ENCODE measurements at places on chromosomes 5 and 9.

GRCh38 chr5:2257326-2258244 is 374.9 kb upstream of the IRX4 start:
- no peak for DNase-seq

- no peak for DNase-seq
These were observed 97.4 kb downstream of the DAP start for GRCh38 chr5:10663489-10664179.

DNA sequence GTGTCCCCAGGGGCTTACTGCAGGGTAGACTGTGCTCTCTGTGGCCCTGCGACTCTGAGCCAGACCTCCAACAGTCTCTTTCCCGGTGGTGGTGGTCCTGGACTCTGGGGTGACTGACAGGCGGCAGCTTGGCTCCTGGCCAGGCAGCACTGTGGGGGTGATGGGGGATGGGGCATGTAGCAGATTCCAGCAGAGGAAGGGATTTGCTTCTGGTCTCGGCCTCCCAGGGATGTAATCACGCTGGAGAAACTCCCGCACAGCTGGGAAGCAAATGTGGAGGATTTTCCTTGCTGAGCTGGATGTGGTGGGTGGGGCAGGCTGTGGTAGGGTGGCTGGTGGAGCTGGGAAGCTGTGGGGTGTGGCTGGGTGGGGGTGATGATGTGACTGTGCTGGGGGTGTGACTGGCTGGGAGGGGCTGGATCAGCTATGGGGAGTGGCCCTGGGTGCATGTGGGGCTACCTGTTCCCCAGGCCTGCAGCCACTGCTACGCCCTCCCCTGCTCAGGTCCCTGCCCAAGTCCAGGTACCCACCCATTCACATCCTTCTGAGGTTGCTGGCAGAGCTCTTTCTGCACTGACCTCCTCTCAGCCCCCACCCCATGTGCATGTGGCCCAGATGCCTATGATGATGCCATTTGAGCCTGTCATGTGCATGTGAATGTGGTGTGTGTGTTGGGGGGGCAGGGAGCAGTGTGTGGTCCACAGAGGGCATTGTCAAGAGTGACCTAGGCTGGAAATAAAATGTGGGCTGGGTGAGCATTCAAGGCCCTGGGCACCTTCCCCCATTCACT is 3.8 kb downstream of the NDST1 start:
- DNase-seq = no peak

- no peak for DNase-seq
These were observed 42.0 kb downstream of the TMEM174 start for GRCh38 chr5:73214996-73215395.

GRCh38 chr5:135488727-135489465 is 36.7 kb upstream of the TIFAB start:
- DNase-seq = no peak

DNA sequence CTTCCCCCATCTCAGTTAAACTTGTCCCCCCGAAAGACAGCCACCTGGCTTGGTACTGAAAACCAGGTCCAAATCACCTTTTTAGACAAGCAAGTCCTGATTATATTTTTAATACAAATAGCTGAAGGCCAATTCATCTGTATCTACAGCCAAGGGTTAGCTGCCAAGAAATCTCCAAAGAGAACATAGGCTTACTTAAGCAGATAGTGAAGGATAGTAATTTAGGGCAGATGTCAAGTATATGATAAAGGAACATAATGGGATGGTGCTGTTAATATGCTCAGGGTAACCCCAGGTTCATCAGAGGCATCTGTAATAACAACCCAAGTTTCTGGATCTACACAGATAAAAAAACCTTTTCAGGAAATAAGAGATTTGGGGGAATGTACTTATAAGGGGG is 133.0 kb downstream of the EBF1 start:
- no peak for DNase-seq

- no peak for DNase-seq
These were observed 159.2 kb downstream of the FRMD3 start for GRCh38 chr9:83379045-83379444.

GRCh38 chr5:26259081-26259480 is 779.3 kb downstream of the CDH9 start:
- no peak for DNase-seq

DNA sequence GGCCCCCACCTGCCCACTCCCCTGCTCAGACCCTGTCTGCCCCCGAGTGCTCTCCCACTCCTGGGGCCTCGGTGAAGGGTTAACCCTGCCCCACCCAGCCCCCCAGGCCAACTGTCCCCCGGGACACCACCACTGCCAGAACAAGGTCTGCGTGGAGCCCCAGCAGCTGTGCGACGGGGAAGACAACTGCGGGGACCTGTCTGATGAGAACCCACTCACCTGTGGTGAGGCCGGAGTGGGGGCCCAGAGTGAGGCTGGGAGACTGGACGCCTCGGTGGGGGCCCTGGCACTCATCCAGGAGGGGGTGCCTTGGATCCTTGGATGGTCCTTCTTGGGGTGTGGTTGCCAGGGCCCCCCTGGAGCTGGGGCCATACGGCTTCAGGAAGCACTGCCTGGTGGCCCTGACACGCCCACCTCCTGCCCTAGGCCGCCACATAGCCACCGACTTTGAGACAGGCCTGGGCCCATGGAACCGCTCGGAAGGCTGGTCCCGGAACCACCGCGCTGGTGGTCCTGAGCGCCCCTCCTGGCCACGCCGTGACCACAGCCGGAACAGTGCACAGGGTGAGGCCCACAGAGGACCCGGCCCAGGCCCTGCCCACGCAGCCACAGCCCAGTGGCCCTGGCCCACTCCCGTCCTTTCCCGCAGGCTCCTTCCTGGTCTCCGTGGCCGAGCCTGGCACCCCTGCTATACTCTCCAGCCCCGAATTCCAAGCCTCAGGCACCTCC is 2.1 kb downstream of the MAMDC4 start:
- no peak for DNase-seq

DNA sequence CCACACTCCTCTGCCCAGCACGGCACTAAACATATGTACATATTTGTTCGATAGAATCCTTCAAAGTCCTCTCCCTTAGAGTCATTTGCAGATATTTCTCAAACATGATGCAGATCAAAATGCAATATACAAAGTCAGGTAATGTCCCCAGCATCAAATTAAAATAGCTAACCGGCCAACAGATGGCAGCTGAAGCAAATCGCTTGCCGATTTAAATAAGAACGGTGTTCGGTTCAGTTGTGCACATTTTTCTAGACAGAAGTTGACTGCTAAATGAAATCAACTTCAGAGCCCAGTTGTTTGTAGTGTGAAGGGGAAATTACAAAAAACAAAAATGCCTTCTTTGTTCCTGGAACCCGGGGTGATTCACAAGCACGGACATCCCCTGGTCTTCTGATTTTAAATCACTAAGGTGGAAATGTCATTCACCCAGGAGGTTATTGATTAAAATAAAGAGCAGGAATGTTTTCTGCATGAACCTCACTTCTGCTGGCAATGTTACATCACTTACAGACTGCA is 219.2 kb downstream of the EBF1 start:
- DNase-seq = no peak

GRCh38 chr5:69432412-69433206 is 17.7 kb downstream of the MARVELD2 start:
- DNase-seq = no peak

DNA sequence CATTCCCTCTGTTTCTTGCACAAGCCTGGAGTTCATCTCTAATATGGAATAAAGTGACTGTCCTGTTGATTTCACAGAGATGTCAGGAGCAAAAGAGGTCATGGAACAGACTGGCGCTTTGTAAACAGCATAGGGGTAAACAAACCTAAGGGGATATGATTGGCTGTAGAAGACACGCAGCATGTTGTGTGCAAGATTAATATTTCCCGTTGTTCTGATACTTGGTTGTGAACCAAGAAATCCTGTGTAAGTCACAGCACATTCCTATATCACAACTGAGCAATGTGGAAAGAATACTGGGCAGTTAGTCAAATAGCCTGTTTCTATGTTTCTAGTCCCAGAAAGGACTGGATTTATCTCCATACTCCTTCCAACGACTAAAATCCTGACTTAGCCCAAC is 3.2 kb downstream of the ADAMTS12 start:
- no peak for DNase-seq

DNA sequence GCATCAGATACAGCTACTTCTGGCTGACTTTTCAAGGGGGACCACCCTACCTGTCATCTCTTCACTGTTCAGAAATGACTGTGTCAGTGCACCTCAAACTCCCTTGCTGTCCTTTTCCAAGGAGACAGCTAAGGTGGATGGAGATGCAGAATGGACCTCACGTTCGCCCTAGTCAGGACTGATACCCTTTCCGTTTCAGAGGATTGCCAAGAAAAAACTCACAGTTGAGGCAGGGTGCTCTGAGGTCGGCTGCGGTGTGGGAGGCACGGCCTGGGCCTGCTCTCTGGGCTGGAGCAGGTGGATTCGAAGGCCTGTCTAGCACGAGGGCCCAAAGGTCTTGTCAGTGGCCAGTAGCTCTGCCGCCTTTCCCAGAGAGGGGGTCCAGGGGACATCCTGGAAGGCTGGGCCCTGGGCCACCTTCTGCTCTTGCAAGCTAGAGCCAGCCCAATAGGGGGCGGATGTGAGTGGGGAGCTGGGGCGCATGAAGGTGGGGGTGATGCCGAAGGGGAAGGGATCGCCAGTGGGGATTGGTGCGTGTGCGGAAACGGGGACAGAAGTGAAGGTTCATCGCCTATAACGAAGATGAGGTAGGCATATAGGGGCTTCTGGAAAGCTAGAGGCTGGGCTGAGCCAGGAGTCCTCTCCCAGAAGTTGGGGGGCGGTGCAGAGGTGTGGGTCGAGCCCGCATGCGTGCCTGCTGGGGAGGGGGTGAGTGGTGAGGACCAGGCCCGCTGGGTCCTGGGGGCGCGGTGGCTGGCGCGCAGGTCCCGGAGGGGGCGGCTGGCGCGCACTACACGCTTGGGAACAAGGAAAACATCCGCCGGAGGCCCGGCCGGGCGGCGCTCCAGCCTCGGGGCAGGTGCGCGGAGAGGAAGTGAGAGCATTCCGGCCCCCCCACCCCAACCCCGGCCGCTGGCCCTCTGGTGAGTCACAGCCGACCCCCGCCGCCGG is 2.5 kb upstream of the MSMP start:
- peak; percentile 79 for DNase-seq
